WTC11 (cell line): ENCODE measurements at places on chromosomes 11 and 22. TPM values are rescaled to one million over a fixed set of nuclear protein-coding genes. Genes with fewer than 3 reads are reported as not detected.

FADD gene
- 49.0 to 58.6 TPM (median 53.9 TPM) in 3 replicates for total RNA-seq

SAA2 gene
- 4.1 to 8.2 TPM (median 5.0 TPM) in 3 replicates for total RNA-seq

GLYAT gene
- total RNA-seq: 0.32 TPM in 1 of 3 replicates, not detected in the others

FOLH1 gene
- total RNA-seq: not detected in 3 replicates

OR8D4 gene
- 0.07 TPM in 1 of 3 replicates, not detected in the others for total RNA-seq

NCF4 gene
- total RNA-seq: not detected in 3 replicates

HOATZ gene
- total RNA-seq: not detected in 3 replicates

AIFM3 gene
- 2.6 to 3.4 TPM (median 2.8 TPM) in 3 replicates for total RNA-seq

NAALAD2 gene
- total RNA-seq: 3.7 to 6.0 TPM (median 5.5 TPM) in 3 replicates

SAA4 gene
- 0.44 to 0.50 TPM in 2 of 3 replicates, not detected in the other for total RNA-seq

DAGLA gene
- total RNA-seq: 3.1 to 3.4 TPM (median 3.4 TPM) in 3 replicates

HMOX1 gene
- total RNA-seq: 11.1 to 12.1 TPM (median 11.1 TPM) in 3 replicates

YPEL1 gene
- 7.7 to 17.7 TPM (median 15.5 TPM) in 3 replicates for total RNA-seq

DNA sequence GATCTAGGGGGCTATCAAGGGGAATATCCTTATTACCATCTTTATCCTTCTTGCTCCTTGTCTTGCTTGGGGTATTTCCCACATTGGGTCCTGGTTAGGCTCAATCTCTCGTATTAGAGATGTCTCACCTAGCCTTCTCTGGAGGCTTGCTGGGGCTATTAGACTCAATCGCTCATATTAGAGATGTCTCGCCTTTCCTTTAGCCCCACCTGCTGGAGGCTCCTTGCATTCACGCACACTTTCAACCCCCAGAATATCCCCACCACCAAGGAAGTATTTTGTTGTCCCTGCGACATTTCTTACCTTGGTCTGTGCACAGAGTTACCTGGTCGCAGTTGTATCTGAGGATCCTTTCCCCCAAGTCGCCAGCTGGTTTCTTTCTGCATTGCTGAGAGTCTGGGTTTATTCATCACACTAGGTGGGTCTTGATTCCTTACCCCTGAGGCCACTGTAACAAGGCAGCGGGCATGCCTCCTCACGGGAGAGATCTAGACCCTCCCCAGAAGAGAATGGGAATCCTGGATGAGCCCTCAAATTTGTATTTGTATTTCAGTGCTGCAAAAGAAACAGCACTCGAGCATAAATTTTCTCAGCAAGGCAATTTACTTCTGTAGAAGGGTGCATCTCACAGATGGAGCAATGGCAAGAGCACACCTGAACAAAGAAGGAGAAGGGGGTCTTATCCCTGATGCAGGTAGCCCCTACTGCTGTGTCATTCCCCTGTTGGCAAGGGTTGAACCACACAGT, 15.9 kb upstream of the HYLS1 start:
- H3K4me3 ChIP-seq: no peak overlapping the region
- H3K4me1 ChIP-seq: peaks cover 7% of the 10 kb centered on the region
- H3K27me3 ChIP-seq: no peaks in the 10 kb centered on the region; the same call in 1 of the 2 replicates
- H3K27ac ChIP-seq: no peak overlapping the region
- peak; percentile 79 for DNase-seq
- H3K36me3 ChIP-seq: peaks cover 10% of the 10 kb centered on the region

DNA sequence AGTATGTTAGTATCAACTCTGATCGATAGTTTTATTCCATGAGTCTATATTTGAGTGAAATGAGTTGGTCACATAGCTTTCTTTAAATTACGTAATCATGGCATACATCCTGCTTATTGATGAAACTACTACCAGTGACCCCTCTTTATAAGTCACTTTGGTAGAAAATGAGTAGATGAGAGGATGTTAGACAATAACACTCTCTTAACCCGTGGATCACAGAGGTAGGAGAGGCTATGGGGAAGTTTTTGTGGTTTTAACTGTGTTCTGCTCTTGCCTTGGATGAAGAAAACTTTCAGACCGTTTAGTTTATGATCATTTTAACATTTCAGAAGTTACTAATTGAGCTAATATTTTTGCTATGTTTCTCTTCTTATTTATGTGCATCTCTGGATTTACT, 34.0 kb downstream of the TBCEL start:
- no peaks in the 10 kb centered on the region for H3K4me1 ChIP-seq
- H3K4me3 ChIP-seq: no peak overlapping the region
- no peaks in the 10 kb centered on the region for H3K27me3 ChIP-seq
- no peak for DNase-seq
- peaks cover 29% of the 10 kb centered on the region for H3K36me3 ChIP-seq

GRCh38 chr11:75626889-75627529, 41.8 kb downstream of the MAP6 start:
- H3K36me3 ChIP-seq: no peaks in the 10 kb centered on the region
- no peak overlapping the region for H3K4me3 ChIP-seq
- no peak overlapping the region for H3K27ac ChIP-seq
- no peaks in the 10 kb centered on the region for H3K27me3 ChIP-seq
- H3K4me1 ChIP-seq: peaks cover 26% of the 10 kb centered on the region

GRCh38 chr22:46934746-46935491, 172.5 kb downstream of the TBC1D22A start:
- H3K27ac ChIP-seq: 0 out of 2 replicates have a peak overlapping the region, but pooled peaks have one; percentile 29
- peaks cover 2% of the 10 kb centered on the region; the same call in 1 of the 2 replicates for H3K36me3 ChIP-seq
- H3K4me1 ChIP-seq: peaks cover 15% of the 10 kb centered on the region
- no peak for DNase-seq
- H3K27me3 ChIP-seq: no peaks in the 10 kb centered on the region

- H3K4me3 ChIP-seq: no peak overlapping the region
- peak; percentile 51 for DNase-seq
- H3K27me3 ChIP-seq: peaks cover 31% of the 10 kb centered on the region
- H3K4me1 ChIP-seq: peaks cover 44% of the 10 kb centered on the region
- H3K27ac ChIP-seq: no peak overlapping the region
- H3K36me3 ChIP-seq: no peaks in the 10 kb centered on the region; the same call in 1 of the 2 replicates
Measured at GRCh38 chr11:134032501-134033091, 36.3 kb upstream of the JAM3 start.

DNA sequence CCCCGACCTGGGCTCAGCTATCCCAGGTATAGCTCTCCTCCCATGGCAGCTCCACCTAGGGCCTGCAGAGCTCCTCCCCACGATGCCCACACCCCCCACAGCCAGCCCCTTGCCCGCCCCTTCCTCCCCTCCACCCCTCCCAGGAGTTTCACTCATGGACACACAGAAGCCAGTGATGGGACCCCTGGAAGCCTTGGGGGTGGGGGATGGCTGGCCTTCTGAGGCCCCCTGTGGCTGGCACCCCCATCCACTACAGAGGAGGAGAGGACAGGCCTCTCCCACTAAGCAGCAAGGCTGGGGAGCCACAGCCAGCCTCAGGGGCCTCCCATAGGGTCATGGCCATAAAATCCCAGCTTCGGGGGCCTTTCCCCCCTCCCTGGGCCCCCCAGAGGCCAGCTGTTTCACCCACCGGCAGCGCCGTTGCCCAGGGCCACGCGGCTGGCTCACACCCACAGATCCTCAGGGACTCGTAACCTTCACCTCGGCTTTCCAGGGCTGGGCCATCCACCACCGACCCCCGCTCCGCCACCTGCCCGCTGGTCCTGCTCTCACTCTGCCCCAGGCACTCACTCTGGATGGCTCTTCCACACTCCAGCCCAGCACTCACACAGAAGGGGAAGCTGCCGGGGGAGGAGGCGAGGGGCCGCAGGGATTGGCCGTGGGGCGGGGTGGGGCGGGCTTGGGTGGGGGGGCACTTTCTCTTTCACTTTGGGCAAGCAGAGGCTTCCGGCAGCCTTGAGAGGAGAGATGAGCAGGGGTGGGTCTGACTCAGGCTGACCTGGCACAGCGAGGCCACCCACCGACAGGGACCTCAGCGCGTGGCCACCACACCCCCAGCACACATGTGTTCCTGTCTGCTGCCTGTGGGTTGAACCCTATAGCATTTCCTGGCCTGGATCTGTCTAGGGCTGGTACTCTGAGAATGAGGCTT, 2.2 kb downstream of the SLC25A22 start:
- H3K27me3 ChIP-seq: no peaks in the 10 kb centered on the region
- H3K36me3 ChIP-seq: no peaks in the 10 kb centered on the region
- H3K4me3 ChIP-seq: no peak overlapping the region

- DNase-seq: no peak
- no peak overlapping the region for H3K27ac ChIP-seq
- H3K36me3 ChIP-seq: no peaks in the 10 kb centered on the region
- H3K27me3 ChIP-seq: no peaks in the 10 kb centered on the region
- no peak overlapping the region for H3K4me3 ChIP-seq
Measured at GRCh38 chr11:33362051-33362910, 105.1 kb downstream of the HIPK3 start.

- H3K4me1 ChIP-seq: peaks cover 20% of the 10 kb centered on the region
- peak overlapping the region; percentile 92 for H3K27ac ChIP-seq
- no peak for DNase-seq
- peak overlapping the region; percentile 88 for H3K4me3 ChIP-seq
- peaks cover 23% of the 10 kb centered on the region for H3K27me3 ChIP-seq
Measured at GRCh38 chr22:23837911-23838680, 710 bp downstream of the DERL3 start.

- no peak overlapping the region for H3K27ac ChIP-seq
- H3K4me1 ChIP-seq: no peaks in the 10 kb centered on the region
- DNase-seq: no peak
- H3K36me3 ChIP-seq: no peaks in the 10 kb centered on the region; the same call in 1 of the 2 replicates
- H3K27me3 ChIP-seq: no peaks in the 10 kb centered on the region; the same call in 1 of the 2 replicates
Measured at GRCh38 chr11:100445231-100445735, 241.8 kb upstream of the ARHGAP42 start.

- H3K27me3 ChIP-seq: no peaks in the 10 kb centered on the region
- H3K4me1 ChIP-seq: no peaks in the 10 kb centered on the region
- no peaks in the 10 kb centered on the region for H3K36me3 ChIP-seq
- H3K4me3 ChIP-seq: no peak overlapping the region
Measured at GRCh38 chr11:99937330-99937729, 749.8 kb upstream of the ARHGAP42 start.

GRCh38 chr22:29877620-29878019, 5.4 kb upstream of the MTMR3 start:
- DNase-seq: no peak
- peaks cover under 1% of the 10 kb centered on the region; the same call in 1 of the 2 replicates for H3K4me1 ChIP-seq
- no peaks in the 10 kb centered on the region for H3K36me3 ChIP-seq
- peaks cover 6% of the 10 kb centered on the region; the same call in 1 of the 2 replicates for H3K27me3 ChIP-seq

DNA sequence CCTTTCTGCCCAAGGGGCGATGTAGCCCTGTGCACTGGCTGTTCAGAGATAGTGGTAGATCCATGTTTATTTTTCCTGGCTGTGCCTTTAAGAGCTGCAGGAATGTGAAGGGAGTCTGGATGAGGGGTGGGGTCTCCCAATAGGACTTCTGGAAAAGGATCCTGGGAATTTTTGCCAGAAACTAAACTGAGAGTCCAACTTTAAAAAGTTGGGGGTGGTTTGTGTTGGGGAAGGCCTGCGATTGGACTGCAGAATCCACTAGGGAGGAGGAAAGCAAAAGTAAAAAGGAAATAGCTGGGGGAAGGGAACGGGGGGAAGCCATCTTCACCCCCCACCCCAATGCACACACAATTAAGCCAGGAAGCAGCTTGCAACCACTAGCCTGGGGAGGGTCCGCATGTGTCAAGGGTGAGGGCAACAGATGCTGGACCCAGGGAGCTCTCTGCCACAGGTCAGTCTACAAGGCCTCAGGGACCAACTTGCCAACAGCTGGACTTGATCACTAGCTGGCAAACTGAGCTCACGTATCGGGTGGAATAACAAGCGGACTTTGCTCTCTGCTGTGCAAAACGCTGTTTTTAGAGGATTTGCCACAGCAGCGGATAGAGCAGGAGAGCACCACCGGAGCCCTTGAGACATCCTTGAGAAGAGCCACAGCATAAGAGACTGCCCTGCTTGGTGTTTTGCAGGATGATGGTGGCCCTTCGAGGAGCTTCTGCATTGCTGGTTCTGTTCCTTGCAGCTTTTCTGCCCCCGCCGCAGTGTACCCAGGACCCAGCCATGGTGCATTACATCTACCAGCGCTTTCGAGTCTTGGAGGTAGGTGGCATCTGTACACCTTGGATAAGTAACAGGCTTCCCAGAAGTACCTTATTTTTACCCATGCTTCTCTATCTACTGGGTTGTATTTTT, at the start of gene OLFML1:
Gene OLFML1 (plus strand): TSS at position 321 of the 912 bp plus-strand sequence. CDS start 370 bp downstream, at position 691.
- no peak for DNase-seq
- H3K36me3 ChIP-seq: no peaks in the 10 kb centered on the region
- no peak within 1 kb of the TSS; the same call in 1 of the 2 replicates for H3K27ac ChIP-seq
- peaks cover 26% of the 10 kb centered on the region for H3K4me1 ChIP-seq

DNA sequence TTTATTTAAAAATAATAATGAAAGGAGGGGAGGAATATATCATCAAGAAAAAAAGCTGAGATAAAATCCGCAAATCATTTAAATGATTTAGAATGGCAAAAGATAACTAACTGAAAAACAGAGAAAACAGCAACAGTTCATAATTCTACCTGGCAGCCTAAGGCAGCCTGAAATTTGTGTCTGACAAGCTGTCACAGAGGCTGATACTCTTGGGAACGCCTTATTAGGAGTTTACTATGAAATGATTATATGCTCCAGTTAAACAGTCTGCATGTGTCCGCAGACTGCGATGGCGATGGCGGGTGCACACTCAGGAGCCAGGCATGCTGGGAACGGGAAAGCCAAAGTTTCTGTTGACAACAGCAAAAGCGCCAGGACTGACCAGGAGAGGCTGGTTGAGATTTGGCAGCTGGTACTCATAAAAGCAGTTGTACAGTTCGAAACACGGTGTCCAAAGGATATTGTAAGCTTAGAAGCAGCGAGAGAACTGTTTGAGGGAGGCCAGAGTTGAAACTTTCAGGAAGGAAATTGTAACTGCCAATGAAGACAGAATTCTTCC, 172.9 kb upstream of the MPPED2 start:
- no peak overlapping the region for H3K27ac ChIP-seq
- H3K4me3 ChIP-seq: no peak overlapping the region
- no peaks in the 10 kb centered on the region; the same call in 1 of the 2 replicates for H3K27me3 ChIP-seq
- no peaks in the 10 kb centered on the region for H3K4me1 ChIP-seq
- DNase-seq: no peak

- H3K27ac ChIP-seq: no peak overlapping the region
- no peaks in the 10 kb centered on the region for H3K36me3 ChIP-seq
- no peak overlapping the region for H3K4me3 ChIP-seq
- H3K4me1 ChIP-seq: peaks cover 5% of the 10 kb centered on the region
Measured at GRCh38 chr11:79896258-79896657, 455.4 kb upstream of the TENM4 start.

- peaks cover 16% of the 10 kb centered on the region for H3K36me3 ChIP-seq
- H3K4me3 ChIP-seq: no peak overlapping the region
- H3K27ac ChIP-seq: no peak overlapping the region
Measured at GRCh38 chr11:72123117-72123653, 10.7 kb upstream of the ANAPC15 start.

DNA sequence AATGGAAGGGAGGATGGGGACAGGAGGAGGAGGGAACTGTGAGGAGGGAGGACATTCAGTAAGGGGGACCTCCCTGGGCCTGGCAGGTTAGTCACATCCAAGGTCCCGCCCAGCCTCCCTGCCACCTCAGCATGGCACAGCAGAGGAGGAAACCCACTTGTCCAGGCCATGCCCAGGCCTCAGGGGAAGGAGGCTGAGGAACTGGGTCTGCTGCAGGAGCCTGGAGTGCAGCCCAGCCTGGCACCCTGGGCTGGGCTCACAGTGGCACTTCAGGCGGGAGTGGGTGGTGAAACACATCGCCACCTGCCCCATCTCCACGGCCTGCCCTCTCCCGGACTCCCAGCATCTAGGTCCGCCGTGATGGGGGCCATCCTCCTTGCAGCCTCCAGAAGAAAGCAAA, 17.2 kb upstream of the KLHL35 start:
- peaks cover 4% of the 10 kb centered on the region for H3K27me3 ChIP-seq
- no peak overlapping the region for H3K27ac ChIP-seq
